Stimulated activated CD4-positive, alpha-beta T cell treated with anti-CD3 and anti-CD28 coated beads, Interleukin-1b, Interleukin-23, amount 100 ng/mL, for 1 hour (primary cell): ENCODE measurements at places on chromosomes 13 and 19.

DNA sequence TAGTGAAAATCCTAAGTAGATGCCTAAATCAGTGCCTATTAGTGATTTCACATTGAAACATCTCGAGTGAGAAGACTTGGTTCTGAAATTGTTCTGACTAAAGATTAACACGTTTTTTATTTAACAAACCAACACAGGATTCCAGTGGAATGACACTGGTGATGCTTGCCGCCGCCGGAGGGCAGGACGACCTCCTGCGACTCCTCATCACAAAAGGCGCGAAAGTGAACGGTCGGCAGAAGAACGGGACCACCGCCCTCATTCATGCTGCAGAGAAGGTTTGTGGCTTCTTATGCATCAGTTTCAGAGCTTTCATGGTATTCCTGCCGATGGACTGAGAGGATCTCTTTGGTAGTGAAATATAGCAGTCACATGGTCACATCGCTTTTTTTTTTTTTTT, 28.1 kb downstream of the MPHOSPH8 start:
- DNase-seq: no peak

- no peak for DNase-seq
Observed at GRCh38 chr13:110364081-110364480, 57.0 kb downstream of the COL4A2 start.

- no peak for DNase-seq
Observed at GRCh38 chr13:109389456-109389855, 396.9 kb downstream of the IRS2 start.

GRCh38 chr13:106445996-106446395, 89.5 kb downstream of the EFNB2 start:
- DNase-seq: no peak

GRCh38 chr19:29741226-29741625, 26.2 kb upstream of the C19orf12 start:
- DNase-seq: no peak

GRCh38 chr19:37221136-37221535, 3.1 kb downstream of the ZNF383 start:
- DNase-seq: no peak

GRCh38 chr13:26897706-26898550, 137.3 kb upstream of the GPR12 start:
- DNase-seq: no peak

GRCh38 chr19:41708481-41708880, at the start of gene CEACAM5:
TSS of gene CEACAM5 (plus strand) at chr19:41708626. CDS start at chr19:41708732, 106 bp downstream.
- no peak for DNase-seq

- no peak for DNase-seq
Observed at GRCh38 chr13:36858290-36858689, 39.3 kb downstream of the RFXAP start.

DNA sequence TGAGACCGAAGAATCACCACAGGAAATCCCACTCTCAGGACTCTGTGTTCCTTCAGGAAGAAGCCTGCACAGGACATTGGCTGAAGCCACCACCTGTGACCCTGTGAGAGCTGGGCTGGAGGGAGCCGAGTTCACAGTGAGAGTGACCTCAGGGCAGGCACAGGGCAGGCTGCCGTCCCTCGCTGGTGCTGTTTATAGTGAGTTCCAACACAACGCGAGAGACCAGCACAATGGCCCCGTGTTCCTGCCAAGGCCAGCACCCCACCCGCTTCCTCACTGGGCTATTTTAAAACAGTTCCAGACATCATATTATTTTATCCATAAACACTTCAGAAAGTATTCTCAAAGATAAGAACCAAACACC, 18.4 kb upstream of the GAS6 start:
- DNase-seq: no peak

DNA sequence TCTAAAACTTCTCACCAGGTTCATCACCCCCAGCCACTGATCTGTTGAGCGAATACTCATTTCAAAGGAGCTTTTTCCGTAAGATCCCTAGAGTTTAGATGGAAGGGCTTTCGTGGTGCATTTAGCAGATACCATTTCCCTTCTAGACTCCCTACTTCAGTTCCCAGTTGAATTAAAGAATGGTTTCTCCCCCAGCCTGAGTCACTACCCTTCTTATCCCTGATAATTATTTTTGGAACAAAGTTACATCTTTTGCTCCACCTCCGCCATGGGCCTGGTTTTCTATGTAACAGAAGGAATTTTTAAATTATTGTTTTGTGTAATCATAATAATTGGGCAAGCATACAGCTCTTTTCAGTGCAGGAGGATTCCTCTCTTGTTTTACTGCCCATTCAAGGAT, 22.0 kb downstream of the USPL1 start:
- no peak for DNase-seq

GRCh38 chr13:76029706-76030105, 393.6 kb downstream of the LMO7 start:
- no peak for DNase-seq

DNA sequence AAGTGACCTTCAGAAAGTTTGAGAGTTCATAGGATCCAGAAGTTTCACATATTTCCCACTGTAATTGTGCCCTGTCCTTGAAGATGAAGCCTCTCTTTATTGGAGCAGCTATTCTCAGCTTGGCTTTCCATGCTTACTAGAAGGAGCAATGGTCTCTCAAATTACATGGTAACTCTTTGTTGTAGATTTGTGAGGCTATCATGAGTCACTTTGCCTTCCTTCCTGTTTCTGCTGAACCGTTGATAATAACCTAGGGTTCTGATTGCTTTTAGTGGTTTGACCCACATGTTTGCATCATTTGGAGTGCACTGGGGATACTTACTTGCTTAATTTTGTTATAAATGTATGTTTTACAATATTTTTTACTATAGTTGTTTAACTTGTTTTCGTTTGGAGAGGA, 772.9 kb upstream of the SLITRK6 start:
- DNase-seq: no peak

DNA sequence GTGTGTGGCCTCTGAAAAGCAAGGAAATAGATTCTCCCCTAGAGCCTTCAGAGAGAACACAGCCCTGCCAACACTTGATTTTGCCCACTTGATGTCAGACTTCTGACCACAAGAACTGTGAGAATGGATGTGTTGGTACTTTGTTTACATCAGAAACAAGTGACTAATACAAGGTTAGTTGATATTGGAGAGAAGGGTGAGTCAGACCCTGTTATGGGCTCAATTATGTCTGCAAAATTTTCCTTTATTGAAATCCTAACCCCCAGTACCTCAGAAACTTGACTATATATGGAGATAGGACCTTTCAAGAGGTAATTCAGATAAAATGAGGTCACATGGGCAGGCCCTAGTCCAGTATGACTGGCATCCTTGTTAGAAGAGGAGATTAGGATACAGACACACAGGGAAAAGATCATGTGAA, 226.7 kb downstream of the RFC3 start:
- no peak for DNase-seq

GRCh38 chr13:98466634-98467236, 110.2 kb downstream of the STK24 start:
- no peak for DNase-seq

- no peak for DNase-seq
Observed at GRCh38 chr19:32691952-32692726, 518 bp downstream of the NUDT19 start.

DNA sequence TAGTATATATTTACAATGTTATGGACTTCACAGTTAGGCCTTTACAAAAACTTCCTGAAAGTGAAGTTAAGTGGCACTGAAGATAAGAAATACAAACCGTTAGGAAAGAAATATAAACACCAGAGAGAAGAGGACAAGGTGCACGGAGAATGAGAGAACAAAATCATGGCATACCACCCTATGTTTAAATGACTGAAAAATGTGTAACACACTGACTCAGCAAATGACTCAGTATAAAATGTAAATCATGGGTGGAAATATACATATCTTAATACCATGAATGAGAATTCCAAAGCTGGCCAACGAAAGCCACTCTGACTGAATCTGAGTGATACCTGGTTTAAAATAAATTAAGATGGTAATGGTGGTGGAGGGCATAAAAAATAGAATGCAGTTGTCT, 260.8 kb downstream of the DNAJC15 start:
- DNase-seq: no peak

DNA sequence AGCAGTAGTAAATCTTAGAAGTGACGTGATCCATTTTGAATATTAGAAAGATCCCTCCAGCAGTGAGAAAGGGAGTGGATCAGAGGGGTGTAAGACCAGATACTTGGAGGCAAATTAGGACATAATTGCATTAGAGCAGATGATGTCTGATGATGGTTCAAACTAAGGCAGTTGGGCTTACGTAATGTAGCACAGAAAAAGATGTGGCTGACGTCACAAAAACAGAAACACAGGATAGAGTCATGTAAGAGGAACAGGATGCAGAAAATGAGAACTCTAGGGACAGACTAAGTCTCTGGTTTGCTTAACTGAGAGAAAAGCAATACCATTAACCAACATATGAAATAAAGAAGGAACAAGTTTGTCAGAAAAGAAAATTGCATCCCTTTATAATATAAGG, 392.5 kb upstream of the DACH1 start:
- no peak for DNase-seq

DNA sequence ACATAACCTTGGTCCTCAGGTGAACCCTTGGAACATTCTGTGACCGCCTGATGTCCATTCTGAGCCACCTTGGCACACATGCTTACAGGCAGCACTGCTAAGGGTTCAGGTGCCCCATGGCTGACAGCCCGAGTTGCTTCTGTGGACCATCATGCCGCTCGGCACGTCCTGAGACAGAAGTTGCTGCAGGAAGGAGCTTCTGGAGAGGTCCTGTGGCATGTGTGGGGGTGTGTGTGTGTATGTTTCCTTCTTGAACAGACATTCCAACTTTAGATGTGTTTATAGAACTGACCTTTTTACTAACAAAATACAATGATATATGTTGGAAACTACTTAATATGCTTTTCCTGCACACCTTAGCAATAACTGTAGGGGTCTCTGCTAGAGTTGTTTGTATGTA, 4.8 kb upstream of the C1QTNF9 start:
- DNase-seq: no peak

DNA sequence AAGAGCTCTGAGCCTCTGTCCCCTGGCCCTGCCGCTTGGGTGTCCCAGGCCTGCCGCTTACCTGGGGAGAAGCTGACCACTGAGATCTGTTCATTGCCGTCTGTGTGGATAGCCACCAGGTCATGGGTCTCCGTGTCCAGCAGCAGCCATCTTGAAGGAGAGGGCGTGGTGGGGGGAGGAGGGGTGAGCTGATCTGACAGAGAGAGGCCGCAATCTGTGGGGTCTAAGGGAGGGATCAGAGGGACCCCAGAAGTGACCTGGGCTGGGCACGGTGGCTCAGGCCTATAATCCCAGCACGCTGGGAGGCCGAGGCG, 14.6 kb upstream of the GPR4 start:
- DNase-seq: no peak

- peak; percentile 14 for DNase-seq
Observed at GRCh38 chr13:113489549-113490495, 689 bp downstream of the DCUN1D2 start.

GRCh38 chr19:35868823-35869326, 501 bp downstream of the APLP1 start:
- DNase-seq: no peak

GRCh38 chr19:35249848-35250711, 1.3 kb downstream of the LSR start:
- DNase-seq: no peak

GRCh38 chr13:112868308-112868707, 100.7 kb upstream of the MCF2L start:
- no peak for DNase-seq

DNA sequence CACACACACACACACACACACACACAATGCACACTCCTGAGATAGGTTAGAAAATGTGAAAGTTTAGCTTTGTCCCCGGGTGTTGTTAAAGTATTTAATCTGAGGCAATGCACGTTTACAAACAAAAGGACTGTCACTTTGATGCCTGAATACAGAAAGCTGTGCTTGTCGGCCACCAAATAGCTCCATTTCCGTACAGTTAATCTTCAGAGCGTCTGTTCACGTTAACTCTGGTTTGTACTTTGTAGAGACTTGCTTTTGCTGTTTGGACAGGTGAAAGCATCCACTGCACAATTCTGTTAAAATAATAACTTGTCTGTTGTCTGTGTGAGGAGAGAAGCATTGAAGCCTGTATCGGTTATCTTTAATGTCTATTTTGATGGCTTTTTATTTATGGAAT, 267.8 kb downstream of the FGF9 start:
- no peak for DNase-seq

- no peak for DNase-seq
Observed at GRCh38 chr13:47555235-47555634, 445.8 kb downstream of the SUCLA2 start.

DNA sequence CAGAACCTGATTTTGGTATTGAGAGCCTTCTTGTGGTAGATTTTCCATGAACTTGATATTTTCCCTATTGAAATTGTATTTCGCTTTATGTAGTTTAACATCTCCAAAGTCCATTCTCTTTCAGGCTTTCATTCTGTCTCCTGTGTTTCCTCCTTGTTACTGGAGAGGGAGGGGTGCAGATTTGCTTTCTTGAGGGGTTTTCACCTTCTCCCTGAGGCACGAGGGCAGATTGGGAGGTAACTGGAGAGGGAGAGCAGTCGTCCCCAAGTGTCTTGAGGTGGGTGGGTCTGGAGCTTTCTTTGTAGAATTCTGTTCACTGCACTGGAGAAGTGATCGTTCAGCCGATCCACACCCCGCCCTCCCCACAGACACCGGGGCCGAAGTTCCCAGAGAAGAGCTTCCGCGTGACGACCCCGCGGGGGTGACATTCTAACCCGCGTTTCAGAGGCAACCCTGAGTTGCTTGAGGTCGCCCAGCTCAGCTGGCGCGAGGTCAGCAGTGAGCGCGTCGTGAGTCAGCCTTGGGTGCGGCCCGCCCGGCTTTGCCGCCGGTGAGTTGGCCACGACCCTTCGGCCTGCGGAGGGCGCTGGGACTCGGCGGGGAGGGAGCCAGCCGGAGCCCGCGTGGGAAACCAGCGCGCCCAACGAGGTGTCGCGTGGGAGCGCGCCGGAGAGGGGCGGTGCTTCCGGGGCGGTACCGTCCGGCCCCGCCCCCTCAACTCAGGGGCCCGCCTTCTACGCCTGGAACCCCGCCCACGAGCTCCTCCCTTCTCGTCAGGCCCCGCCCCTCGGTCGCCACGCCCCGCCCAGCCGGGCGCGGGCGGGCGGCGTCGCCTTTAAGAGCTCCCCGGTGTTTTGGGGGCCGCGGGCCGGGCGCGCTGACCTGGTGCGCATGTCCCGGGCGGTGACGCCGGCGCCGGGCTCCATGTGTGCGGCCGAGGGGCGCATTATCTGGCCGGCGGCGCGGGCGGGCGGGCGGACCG, at the start of gene GATAD2A:
GATAD2A (plus strand) TSS at position 797 of the 982 bp plus-strand sequence. CDS start 59,671 bp downstream, outside the sequence.
- DNase-seq: peak; percentile 85

DNA sequence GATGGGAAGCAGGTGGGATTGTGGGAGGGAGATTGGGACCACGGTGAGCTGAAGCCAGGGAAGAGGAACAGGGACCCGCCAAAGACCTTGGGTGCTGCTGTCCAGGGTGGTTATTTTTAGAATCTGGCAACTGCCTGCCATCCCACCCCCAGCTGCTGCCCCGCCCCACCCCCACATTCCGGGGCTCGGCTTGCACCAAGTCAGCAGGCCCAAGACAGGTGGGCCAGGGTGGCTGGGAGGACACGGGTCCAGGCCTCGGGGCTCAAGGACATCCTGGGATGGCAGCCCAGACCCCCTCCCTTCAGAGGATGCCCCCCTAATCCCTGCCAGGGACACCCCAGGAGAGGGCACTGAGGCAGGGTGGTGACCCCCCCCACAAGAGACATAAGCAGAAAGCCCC, 827 bp downstream of the CKM start:
- DNase-seq: no peak

- no peak for DNase-seq
Observed at GRCh38 chr19:42683917-42684513, 56.3 kb downstream of the PSG3 start.

- no peak for DNase-seq
Observed at GRCh38 chr13:25432691-25433090, 60.9 kb downstream of the ATP8A2 start.

GRCh38 chr13:85132986-85133385, 666.2 kb downstream of the SLITRK6 start:
- no peak for DNase-seq

- no peak for DNase-seq
Observed at GRCh38 chr19:18453269-18454024, 15.5 kb upstream of the ISYNA1 start.
